Naive thymus-derived CD4-positive, alpha-beta T cell (primary cell): ENCODE measurements at places on chromosomes 5 and 9.
A peak's percentile ranks its signal among the peaks of the same experiment; 100 is the strongest.

- no peaks in the 10 kb centered on the region for H3K36me3 ChIP-seq
- no peak overlapping the region for H3K4me3 ChIP-seq
- no peaks in the 10 kb centered on the region for H3K27me3 ChIP-seq
These were observed 319.2 kb upstream of the CD180 start for GRCh38 chr5:67515762-67516161.

DNA sequence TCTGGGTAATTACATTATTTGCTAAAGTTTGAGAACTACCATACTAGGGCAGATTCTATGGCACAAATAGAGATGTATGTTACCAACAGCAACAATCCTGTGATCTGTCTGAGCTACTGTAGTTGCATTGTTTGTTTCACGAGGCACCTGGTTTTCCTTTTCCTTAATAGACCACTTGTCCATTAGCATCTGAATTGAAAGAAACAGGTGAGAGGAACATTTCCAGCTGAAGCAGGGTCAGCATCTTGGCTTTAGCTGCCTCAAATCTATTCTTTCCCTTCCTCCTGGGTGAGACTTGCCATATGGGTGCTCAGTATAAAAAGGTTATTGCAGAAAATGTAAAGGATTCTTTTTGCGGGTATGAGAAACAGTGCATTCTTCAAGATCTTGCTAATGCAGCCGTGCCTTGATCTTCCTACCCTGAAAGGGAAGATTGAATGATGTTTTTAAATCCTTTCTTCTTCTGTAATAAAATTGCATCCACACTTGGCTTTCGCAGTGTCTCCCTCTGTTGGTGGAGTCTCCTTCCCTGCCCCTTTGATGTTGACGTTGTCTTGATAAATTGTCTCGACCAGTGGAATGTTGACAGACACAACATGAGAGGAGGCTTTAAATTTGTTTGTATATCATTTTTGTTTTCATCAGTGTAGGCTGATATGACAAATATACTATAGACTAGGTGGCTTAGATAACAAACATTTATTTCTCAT is 118.0 kb upstream of the BRINP1 start:
- H3K36me3 ChIP-seq: no peaks in the 10 kb centered on the region
- no peak for DNase-seq
- no peaks in the 10 kb centered on the region for H3K27me3 ChIP-seq
- no peaks in the 10 kb centered on the region for H3K4me1 ChIP-seq
- no peak overlapping the region for H3K4me3 ChIP-seq
- no peak overlapping the region for H3K27ac ChIP-seq

DNA sequence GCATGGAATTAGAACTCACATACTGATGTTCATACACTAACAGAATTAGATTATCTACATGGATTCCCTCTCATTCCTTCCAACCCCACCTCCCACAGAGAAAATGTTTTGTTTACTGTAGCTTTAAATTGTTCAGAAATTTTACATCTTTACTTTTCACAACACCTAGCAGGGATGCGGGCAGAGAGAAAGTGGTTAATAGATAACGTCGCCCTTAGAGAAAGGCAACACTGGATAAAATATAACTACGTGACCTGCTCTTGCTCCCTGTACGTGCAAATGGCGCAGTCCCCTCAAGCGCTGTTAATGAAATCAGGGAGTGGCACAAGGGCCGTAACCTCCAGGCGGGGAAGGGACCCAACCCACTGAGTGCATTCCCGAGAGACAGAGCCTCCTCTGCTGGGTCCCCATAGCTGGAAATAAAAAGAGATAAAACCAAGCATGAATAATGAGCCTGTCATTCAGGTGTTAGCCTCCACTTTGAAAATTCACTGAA is 125.3 kb upstream of the DAPK1 start:
- H3K4me3 ChIP-seq: no peak overlapping the region
- H3K27ac ChIP-seq: no peak overlapping the region
- no peaks in the 10 kb centered on the region for H3K27me3 ChIP-seq
- no peaks in the 10 kb centered on the region for H3K4me1 ChIP-seq
- no peaks in the 10 kb centered on the region for H3K36me3 ChIP-seq
- no peak for DNase-seq

DNA sequence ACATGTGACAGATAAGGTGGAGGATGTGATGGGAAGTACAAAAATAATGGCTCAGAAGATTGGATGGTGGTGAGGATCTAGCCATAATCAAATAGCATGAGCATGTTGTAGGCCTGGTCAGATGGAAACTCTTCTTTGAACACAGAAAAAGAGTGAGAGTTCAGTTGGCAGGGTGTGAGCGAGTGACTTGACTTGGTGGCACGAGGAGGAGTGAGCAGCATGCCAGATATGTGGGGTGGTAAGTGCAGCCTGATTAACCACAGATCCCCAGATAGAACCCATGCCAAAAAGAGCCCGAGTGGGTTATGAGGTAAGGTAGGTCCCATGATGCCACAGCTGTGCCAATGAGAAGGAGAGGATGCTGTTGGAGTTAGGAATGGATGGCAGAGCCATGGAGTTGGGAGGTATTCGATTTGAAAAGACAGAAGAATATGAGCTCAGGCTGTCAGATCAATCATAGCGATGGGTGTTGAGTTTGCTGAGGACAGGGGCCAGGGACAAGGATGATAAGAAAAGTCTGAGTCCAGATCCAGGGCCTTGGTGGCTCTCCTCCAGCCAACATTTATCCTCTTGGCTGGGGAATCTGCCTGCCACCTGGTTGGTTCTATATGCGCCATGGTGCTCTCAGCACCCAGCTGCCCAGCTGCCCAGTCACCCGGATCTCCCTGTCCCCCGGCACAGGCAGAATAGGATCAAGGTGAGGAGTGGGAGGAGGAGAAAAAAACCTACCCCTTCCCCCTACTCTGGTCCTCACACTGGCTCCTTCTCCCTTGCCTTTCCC is 16.5 kb downstream of the GARNL3 start:
- H3K36me3 ChIP-seq: no peaks in the 10 kb centered on the region
- peaks cover 3% of the 10 kb centered on the region for H3K27me3 ChIP-seq
- H3K4me1 ChIP-seq: no peaks in the 10 kb centered on the region
- no peak overlapping the region for H3K4me3 ChIP-seq
- no peak for DNase-seq
- no peak overlapping the region for H3K27ac ChIP-seq

GRCh38 chr9:32671333-32671732 is 35.9 kb upstream of the TAF1L start:
- no peak for DNase-seq
- no peaks in the 10 kb centered on the region for H3K36me3 ChIP-seq
- no peaks in the 10 kb centered on the region for H3K27me3 ChIP-seq
- H3K27ac ChIP-seq: no peak overlapping the region
- H3K4me3 ChIP-seq: no peak overlapping the region

GRCh38 chr9:27505744-27506161 is 18.3 kb upstream of the IFNK start:
- no peak overlapping the region for H3K4me3 ChIP-seq
- no peaks in the 10 kb centered on the region for H3K27me3 ChIP-seq
- no peaks in the 10 kb centered on the region for H3K4me1 ChIP-seq
- H3K36me3 ChIP-seq: no peaks in the 10 kb centered on the region
- H3K27ac ChIP-seq: no peak overlapping the region

DNA sequence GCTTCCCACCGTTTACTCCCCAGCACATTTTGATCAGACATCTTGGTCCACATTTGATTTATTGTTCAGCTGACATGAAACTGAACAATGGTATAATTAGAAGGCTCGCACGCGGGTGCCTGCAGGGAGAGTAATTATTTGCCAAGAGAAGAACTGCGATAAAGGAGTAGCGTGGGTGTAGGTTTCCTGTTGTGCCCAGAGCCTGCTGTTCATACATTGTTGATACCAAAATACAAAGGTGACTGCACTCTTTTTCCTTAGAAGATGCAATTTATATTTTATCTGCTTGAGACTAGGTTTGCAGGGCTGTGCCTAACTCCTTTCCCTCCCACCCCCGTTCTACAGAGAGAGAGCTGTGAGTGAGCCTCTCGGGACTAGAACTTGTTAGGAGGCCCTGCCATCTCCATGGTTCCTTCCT is 241.8 kb upstream of the MSX2 start:
- H3K4me3 ChIP-seq: no peak overlapping the region
- H3K27ac ChIP-seq: no peak overlapping the region
- no peak for DNase-seq
- no peaks in the 10 kb centered on the region for H3K27me3 ChIP-seq
- no peaks in the 10 kb centered on the region for H3K36me3 ChIP-seq
- H3K4me1 ChIP-seq: no peaks in the 10 kb centered on the region

- H3K4me1 ChIP-seq: no peaks in the 10 kb centered on the region
- H3K36me3 ChIP-seq: no peaks in the 10 kb centered on the region
- no peak overlapping the region for H3K4me3 ChIP-seq
- H3K27me3 ChIP-seq: no peaks in the 10 kb centered on the region
These were observed 115.4 kb downstream of the MARCHF3 start for GRCh38 chr5:126914801-126915436.

- no peak overlapping the region for H3K27ac ChIP-seq
- H3K4me3 ChIP-seq: no peak overlapping the region
- no peaks in the 10 kb centered on the region for H3K4me1 ChIP-seq
- no peaks in the 10 kb centered on the region for H3K36me3 ChIP-seq
These were observed 107.2 kb downstream of the SEMA6A start for GRCh38 chr5:116467465-116467843.

DNA sequence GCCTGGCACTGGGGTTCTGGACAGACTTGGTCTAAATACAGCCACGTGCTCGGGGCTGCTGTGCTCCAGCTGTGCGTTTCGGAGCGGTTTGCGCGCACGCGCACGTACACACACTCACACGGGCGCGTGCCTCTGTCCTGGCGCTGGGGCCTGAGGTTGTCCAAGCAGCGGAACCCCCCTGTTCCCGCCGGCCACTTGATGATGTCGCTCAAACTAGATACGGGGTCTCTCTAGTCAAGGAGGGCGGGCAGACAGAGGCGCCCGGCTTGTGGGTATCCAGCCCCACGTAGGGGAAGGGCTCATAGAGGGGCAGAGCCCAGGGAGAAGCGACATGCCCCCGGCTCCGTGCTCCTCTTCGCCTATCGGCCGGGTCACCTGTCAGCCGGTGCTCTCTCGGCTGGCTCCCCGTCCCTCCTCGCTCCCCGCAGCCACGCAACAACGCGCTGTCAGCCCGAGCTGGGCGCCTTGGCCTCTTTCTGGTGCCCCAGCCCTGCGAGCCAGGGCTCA is 8.9 kb downstream of the NR2F1-AS1 start:
- no peak overlapping the region for H3K4me3 ChIP-seq
- DNase-seq: no peak
- H3K27ac ChIP-seq: no peak overlapping the region
- no peaks in the 10 kb centered on the region for H3K36me3 ChIP-seq
- peaks cover 28% of the 10 kb centered on the region for H3K27me3 ChIP-seq

GRCh38 chr5:153987301-153987700 is 51.4 kb downstream of the FAM114A2 start:
- no peak overlapping the region for H3K27ac ChIP-seq
- DNase-seq: no peak
- no peaks in the 10 kb centered on the region for H3K36me3 ChIP-seq
- H3K4me3 ChIP-seq: no peak overlapping the region

DNA sequence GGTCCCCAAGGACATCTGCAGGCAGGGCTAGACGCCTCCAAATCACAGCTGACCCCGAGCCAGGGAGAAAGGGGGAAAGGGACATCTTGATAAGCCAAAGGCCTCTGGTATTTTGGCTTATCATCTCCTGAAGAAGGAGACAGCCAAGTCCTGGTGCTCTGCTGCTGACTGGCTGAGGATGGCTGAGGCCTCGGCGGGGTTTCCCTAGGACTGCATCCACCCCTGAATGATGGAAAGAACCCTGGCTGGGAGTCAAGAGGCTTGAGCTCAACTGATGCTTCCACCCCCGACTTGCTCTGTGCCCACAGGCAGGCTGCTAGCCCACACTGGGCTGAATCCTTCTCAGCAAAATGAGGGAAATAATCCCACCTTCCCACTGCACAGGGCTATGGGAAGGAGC is 30.9 kb upstream of the HRH2 start:
- no peak overlapping the region for H3K4me3 ChIP-seq
- H3K27ac ChIP-seq: no peak overlapping the region
- no peaks in the 10 kb centered on the region for H3K4me1 ChIP-seq
- no peak for DNase-seq
- H3K27me3 ChIP-seq: no peaks in the 10 kb centered on the region

DNA sequence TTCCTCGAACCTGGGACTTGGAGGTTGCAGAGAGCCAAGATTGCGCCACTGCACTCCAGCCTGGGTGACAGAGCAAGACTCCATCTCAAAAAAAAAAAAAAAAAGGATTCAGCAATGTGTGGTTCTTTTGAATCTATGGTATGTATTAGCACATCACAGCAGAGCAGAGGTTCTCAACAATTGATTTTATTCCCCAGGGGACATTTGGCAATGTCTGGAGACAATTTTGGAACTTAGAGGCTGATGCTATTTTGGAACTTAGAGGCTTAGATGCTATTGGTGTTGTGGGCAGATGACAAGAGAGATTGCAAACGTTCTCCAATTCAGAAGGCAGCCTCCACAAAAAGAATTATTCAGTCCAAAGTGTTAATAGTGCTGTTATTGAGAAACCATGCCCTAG is 115.2 kb downstream of the TMC1 start:
- H3K4me3 ChIP-seq: no peak overlapping the region
- DNase-seq: no peak
- H3K36me3 ChIP-seq: no peaks in the 10 kb centered on the region
- H3K4me1 ChIP-seq: no peaks in the 10 kb centered on the region
- no peaks in the 10 kb centered on the region for H3K27me3 ChIP-seq
- no peak overlapping the region for H3K27ac ChIP-seq

DNA sequence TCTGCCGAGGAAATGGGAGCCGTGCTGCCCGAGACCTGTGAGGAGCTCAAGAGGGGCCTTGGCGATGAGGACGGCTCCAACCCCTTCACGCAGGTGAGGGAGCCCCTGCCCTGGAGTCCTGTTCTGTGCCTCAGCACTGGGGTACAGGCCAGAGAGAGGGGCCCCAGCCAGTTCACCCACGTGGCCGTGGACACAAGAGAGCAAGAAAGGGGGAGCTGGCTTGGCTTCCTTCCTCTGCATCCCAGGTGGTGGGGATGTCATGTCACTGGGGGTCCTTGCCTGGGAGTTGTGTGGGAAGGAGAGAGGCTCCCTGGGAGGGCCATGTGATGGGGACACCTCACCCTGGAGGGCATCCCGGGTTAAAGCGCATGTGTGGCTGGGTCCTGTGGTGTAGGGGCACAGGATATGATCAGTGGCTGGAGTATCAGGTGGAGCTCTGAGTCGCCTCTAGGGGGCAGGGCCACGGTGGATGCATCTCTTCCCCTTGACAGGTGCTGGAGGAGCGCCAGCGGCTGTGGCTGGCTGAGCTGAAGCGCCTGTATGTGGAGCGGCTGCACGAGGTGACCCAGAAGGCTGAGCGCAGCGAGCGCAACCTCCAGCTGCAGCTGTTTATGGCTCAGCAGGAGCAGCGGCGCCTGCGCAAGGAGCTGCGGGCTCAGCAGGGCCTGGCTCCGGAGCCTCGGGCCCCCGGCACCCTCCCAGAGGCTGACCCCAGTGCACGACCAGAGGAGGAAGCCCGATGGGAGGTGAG is 7.5 kb downstream of the N4BP3 start:
- DNase-seq: peak; percentile 76
- no peaks in the 10 kb centered on the region for H3K27me3 ChIP-seq
- H3K4me1 ChIP-seq: peaks cover 28% of the 10 kb centered on the region
- H3K36me3 ChIP-seq: no peaks in the 10 kb centered on the region
- peak overlapping the region; percentile 9 for H3K27ac ChIP-seq
- peak overlapping the region; percentile 50 for H3K4me3 ChIP-seq

GRCh38 chr9:13596383-13596970 is 317.0 kb upstream of the MPDZ start:
- no peak overlapping the region for H3K27ac ChIP-seq
- no peaks in the 10 kb centered on the region for H3K36me3 ChIP-seq
- DNase-seq: no peak
- no peaks in the 10 kb centered on the region for H3K27me3 ChIP-seq
- no peak overlapping the region for H3K4me3 ChIP-seq

- H3K27ac ChIP-seq: no peak overlapping the region
- no peak overlapping the region for H3K4me3 ChIP-seq
- DNase-seq: no peak
- H3K27me3 ChIP-seq: no peaks in the 10 kb centered on the region
- H3K4me1 ChIP-seq: no peaks in the 10 kb centered on the region
- H3K36me3 ChIP-seq: peaks cover 14% of the 10 kb centered on the region
These were observed 10.8 kb downstream of the CETN3 start for GRCh38 chr5:90398726-90399125.
